Stimulated activated CD4-positive, alpha-beta T cell treated with anti-CD3 and anti-CD28 coated beads, Interleukin-1b, Interleukin-23, amount 100 ng/mL, for 48 hours (primary cell): ENCODE measurements at places on chromosomes 11 and 22.

DNA sequence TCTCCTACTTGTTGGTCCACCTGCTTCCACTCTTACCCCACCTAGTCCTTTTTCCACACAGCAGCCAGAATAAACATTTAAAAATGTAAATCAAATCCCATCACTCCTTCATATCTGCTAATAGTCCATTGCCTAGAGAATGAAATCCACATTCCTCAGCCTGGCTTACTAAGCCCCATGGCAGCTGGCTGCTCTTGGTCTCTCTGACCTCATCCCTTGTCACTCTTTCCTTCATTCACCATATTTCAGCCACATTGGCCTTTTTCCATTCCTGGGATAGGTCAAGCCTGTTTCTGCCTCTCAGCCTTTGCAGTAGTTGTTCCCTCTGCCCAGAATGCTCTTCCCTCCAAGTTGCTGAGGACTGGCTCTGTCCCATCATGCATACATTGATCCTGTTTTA lies 512.8 kb downstream of the INSC start:
- no peak for DNase-seq

- no peak for DNase-seq
Observed at GRCh38 chr22:19678949-19679521, 35.3 kb upstream of the SEPTIN5 start.

- DNase-seq = no peak
Observed at GRCh38 chr22:17237038-17237668, 17.9 kb upstream of the ADA2 start.

DNA sequence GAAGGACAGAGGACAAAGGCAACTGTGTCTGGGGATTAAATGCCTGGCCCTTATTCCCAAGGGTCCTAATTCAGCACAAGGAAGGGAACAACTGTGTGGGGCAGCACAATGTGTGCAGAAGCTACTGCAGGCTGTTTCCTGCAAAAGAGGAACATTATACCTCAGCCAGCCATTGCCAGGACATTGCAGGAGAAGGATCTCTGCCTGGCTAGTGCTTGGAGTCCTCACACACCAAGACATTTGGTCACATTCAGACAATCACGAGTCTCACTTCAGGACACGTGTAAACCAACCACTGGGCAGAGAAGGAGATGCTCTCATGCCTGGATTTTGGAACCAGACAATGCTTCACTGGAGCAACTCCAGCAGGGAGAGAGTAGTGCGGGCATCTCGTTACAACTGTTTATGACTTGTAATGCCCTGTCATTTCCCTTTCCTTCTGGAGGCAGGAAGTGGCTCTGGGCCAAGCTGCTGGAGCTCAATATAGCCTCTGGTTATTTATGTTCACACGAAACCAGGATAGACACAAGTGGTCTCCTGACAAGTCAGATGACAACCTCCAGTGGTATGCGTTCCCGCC lies 23.9 kb upstream of the ZC3H12C start:
- no peak for DNase-seq

DNA sequence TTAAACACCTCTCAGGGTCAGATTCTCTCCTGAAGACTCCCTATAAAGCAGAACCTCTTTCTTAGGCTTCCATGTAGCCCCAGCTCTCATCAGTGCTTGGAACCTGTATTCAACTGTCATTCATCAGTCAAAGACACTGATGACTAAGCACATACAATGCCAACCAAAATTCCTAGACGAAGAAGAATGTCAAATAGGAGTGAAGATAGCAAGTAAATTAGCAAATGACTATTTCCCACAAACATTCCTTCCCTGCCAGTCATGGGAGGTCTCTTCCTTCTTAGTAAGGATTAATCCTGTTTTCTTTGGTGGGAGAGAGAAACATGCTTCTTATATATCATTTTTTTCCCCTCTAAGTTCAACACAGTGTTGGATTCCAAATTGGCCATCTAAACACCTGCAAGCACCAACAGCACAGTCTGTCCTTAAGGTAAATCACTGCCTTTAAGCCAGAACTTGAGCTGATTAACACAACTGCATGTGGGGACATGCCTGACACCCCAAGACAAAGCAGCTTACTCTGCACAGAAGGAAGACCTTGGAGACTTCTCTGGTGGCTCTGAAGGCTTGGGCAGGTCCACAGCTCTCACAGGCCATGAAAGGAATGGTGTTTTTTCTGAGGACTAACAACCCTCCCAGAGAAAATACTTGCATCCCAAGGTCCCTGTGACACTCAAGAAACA lies 47.5 kb upstream of the ME3 start:
- no peak for DNase-seq

DNA sequence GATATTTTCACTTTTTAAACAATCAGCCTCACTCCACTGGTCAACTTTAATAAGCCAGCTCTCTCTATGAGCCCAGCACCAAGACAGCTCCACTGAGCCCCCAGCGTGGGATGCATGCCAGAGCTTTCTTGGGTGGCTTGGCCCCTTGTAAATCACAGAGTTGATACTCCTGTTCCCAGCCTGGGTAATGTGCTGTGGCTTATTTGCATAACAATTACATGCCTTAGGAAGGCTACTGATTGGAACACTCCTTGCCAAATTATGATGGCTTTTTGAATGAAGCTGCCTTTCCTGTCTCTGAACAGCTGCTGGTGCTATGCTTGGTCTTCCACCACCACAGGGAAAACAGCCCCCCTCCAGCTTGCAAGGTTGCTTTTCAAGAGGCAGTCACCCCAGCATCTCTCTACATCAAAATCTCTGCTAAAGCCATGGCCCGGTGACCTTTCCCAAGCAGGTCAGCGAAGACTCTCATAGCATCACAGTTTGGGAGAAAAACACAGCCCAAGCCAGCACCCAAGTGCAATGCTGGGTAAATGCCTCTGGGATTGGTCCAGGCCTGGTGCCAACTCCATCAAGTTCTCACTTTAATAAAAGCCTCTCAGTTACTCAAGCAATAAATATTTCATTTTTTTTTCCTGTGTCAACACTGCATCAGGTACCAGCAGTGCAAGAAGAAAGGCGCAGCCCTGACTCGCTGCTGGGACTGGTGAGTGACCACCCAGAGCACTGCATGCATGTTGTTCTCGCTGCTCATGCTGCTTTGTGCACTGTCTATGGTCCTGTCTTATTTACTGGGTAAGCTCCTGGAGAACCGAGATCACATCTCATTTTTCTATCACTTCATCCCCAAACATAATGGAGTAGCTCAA lies 549.3 kb downstream of the OPCML start:
- no peak for DNase-seq
